ENCODE measurements at places on chromosomes 5 and 9.

DNA sequence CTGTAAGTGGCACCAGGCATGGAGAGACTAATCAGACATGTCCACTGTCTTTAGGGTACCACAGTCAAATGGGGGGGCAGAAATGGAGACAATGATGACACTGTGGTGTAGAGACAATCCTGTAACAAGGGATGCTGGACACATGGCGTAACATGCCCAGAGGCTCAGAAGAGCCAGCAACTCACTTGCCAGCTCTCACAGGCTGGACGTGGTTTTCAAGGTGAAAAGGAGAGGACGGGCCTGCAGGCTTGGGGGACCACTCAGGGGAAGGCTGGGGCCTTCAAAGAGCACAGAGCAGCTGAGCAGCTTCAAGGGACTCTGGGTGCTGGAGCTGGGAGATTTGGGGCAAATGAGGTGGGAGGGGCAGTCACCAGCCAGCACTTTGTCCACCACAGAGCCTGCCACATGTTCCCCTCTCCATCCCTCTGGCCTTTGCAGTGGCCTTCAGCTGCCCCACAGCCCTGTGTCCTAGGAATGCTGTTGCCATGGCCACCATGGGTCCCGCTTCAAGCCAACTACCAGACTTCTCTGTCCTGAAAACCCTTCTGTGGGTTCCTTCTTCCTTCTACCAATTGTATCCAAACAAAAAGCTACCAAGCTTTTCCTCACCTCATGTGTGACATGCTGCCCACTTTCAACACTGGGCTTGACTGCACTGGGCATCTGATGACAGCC lies 140.4 kb downstream of the GABBR2 start:
- no peak for DNase-seq

GRCh38 chr5:152379331-152379730 lies 25.7 kb downstream of the NMUR2 start:
- no peak for DNase-seq

DNA sequence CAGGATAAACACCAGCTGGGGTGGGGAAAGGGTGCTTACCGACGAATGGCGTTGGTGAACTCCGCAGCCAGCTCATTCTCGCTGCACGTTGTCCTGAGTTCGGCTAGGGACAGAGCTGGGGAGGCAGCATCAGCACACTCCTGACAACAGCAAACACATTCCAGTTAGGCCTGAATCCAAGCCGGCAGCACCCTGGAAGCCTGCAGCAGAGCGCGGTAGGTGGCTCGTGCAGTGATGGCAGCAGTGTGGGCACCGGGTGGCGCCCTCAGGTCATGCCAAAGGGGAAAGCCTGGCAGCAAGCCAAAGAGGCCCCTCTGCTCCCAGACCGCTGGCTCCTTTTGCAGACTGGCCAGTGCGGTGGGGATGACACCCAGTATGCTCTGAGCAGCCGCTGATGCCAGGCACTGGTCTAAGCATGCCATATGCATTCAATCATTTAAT lies 66.9 kb downstream of the DCP2 start:
- no peak for DNase-seq

DNA sequence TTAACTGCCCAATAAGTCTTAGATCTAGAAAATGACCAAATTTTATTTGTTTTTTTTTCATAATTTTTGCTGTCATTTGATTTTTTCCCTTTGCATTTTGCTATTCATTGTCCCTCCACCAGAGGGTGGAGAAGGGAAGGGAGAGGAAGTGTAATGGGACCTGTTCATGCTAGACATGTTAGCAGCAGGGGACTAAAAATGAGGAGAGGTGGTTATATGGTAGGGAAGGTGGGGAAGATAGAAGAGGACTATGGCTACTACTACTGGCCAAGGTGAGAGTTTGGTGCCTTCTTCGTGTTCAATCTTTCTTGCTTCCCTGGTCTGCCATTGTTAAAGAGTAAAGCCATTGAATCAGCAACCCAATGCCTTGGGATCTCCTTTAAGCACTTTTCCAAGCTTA lies 6.4 kb downstream of the GRIA1 start:
- peak; percentile 45 for DNase-seq
